H9 (cell line): ENCODE measurements at places on chromosomes 11 and 22. TPM values are rescaled to one million over a fixed set of nuclear protein-coding genes. Genes with fewer than 3 reads are reported as not detected.

Gene ARHGAP20
- 0.04 and 0.09 TPM in 2 replicates for total RNA-seq

- no peak for DNase-seq
Observed at GRCh38 chr11:129012880-129013279, 70.2 kb upstream of the TP53AIP1 start.

DNA sequence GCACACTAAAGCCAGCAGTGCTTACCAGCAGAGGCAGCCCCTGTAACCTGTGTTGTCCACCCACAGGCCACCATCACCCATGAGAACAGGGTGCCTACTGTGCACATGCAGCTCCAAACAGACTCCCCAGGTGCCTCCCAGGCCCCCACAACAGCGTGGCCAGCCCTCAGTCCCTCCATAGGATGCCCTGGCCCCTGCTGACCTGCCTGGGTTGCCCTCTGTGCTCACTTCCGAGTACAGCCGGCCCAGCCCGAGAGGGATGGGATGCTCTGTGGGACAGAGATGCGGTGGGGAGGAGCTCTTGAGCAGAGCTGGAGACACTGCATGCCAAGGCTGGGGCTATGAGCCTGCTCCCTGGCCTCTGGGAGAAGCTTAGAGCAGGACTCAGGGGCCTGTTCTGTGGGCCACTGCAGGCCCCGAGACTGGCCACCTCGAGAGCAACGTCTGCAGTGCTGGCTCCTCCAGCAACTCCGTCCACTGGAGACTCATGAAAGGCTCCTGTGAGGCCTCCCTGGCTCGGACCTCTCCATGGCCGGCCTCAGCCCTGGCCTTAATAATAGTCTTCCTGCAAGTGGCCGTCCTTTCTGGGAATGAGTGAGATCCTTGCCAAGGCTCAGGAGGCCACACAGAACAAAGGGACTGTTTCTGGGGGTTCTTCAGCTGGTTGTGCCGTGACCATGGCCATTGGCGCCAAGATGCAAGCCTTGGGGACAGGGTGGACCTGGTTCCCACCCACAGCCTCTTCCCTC, 27.0 kb downstream of the FADS2 start:
- no peak for DNase-seq

Gene C11orf42
- total RNA-seq, result not detected in 2 replicates

GRCh38 chr11:16843294-16843693, 104.8 kb downstream of the C11orf58 start:
- DNase-seq, result no peak

Gene IGF2
- 2.8 and 3.1 TPM in 2 replicates for total RNA-seq

DNA sequence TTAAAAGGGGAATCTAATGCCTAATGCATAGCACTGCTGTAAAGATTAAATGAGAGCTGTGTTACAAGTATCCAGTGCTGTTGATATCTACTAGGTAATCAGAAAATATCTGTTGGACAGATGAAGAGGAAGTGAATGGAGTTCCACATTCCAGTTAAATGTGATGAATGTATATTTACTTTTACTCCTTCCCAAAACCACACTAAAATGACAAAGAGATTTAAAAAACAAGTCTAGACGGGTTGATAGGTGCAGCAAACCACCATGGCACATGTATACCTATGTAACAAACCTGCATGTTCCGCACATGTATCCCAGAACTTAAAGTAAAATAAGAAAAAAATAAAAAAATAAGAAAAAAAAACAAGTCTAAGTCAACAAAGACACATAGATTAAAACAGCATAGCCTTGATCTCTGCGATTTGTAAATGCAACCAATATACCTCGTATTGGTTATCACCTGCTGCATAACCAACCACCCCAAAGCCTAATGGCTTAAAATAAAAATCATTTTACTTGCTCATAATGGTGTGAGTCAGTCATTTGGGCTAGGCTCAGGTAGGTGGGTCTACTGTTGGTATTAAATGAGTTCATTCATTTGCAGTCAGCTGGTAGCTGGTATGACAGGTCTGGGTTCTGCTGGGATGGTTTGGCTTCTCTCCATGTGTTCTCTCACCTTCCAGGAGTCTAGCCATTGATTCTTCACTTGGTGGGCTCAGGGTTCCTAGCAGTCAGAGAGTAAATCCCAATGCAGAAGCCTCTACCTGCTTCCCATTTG, 39.7 kb upstream of the SLC6A5 start:
- DNase-seq, result no peak

GRCh38 chr22:37284805-37285355, 2.6 kb downstream of the CYTH4 start:
- DNase-seq, result no peak

DNA sequence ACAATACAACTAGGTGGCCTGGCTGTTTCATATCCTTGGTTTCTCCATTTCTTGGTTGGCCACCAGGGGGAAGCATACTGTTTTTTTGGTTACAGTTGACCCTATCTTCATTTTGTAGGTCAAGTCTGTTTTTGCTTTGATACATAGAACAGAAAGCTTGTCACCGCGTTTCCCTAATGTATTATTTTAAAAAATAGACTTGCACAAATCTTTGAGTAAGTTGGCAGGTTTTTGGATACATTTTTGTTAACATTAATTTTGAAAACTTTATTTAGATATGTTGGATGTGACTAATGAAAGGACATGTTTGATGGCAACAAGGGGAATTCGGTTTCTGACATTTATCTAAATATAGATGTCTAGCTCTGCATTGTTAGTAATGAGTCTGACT, 3.0 kb downstream of the NCR3LG1 start:
- peak; percentile 60 for DNase-seq

DNA sequence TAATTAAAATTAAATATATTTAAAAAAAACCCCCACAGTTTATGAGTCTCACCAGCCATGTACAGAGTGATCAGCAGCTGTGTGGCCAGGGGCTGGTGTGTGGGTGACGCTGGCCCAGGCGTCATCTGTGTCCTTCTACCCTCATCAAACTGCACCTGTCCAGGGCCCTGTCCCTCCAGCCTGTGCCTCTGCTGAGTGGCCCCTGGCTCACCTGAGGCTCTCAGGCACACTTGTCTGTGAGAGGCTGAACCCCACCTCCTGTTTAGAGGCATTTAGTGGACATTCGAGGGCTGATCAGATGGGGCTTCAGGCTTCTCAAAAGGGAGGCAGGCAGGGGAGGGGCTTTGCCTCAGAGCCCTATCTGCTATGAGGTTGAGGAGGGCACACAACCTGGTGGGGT, 29.9 kb upstream of the SMIM38 start:
- DNase-seq, result peak; percentile 22

Gene APOBEC3H
- total RNA-seq, result 0.48 TPM in 2 replicates

- DNase-seq, result no peak
Observed at GRCh38 chr11:12943311-12943710, 65.8 kb upstream of the RASSF10 start.

- DNase-seq, result peak; percentile 54
Observed at GRCh38 chr11:27204529-27204928, 158.5 kb downstream of the CCDC34 start.

DNA sequence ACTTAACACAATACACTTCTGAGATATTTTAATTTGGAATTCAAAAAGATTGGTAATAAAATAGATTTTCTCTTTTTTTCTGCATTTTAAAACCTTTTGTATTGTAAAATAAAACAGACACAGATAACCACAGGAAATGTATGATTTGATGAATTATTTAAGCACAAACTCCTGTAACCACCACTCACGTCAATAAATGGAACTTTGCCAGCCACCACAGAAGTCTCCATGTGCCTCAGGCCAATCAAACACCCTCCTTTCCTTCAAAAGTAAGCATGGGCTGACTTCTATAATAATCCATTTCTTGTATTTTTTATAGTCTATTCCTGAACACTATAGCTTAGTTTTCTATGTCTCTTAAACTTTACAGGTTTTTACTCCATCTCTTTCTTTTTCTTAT, 721.7 kb downstream of the DLG2 start:
- no peak for DNase-seq

DNA sequence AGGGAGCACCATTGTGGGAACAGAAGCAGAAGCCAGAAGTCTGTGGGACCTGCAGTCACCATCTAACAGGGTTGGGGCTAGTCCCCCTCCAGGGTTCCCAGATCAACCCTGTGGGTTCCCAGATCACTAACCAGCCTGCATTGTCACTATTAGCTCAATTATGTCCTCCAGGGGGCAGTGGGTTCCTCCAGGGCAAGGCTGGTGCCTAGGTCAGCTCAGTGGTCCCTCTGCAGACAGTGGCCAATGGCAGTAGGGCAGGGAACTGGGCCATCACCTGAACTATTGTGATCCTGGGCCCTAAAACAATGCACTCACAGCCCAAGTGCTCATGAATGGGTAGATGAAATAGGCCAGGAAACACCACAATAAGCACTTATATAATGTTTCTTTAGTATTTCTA, 18.8 kb upstream of the PRSS23 start:
- DNase-seq, result peak; percentile 59

- DNase-seq, result no peak
Observed at GRCh38 chr11:68351450-68352275, 39.3 kb downstream of the LRP5 start.

Gene OR52N4
- total RNA-seq, result not detected in 2 replicates

DNA sequence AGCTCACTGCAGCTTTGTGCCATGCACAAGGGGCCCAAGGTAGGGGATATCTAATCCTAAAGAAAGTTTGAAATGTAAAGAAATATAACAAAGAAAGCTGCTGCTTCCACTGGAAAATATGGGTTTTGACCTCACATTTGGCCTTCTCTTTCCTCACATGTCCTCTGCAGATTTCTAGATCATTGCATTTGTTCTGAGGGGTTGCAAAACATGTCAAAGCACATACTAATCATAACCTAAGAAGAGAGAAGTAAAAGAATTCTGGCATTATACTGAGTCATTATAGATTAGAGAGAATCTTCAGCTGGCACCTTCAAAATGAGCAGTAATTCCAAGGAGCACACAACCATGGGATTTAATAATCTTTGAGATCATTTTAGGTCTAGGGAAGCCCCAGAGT, 92.5 kb upstream of the CHRM4 start:
- no peak for DNase-seq
